MV-4-11 (cell line): ENCODE measurements at places on chromosomes 5 and 9.
A peak's percentile ranks its signal among the peaks of the same experiment; 100 is the strongest.

DNA sequence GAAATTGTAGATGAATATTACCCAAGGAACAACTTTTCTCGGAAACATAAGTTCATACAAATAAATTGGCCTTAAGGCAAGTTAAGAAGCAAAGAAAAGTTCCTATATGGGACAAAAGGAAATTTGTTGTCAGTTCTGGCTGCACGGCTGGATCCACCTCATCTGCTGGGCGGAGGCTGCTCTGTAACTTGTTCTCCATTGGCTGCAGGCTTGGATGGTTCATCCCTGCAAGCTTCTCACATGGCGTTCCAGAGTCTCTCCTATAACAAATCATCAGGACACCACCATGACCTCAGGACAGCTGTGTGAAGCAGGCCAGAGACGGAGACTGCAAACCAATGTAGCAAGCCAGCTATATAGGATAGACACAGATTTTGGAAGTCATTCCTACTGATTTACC lies 81.4 kb upstream of the DAB2 start:
- DNase-seq: no peak

DNA sequence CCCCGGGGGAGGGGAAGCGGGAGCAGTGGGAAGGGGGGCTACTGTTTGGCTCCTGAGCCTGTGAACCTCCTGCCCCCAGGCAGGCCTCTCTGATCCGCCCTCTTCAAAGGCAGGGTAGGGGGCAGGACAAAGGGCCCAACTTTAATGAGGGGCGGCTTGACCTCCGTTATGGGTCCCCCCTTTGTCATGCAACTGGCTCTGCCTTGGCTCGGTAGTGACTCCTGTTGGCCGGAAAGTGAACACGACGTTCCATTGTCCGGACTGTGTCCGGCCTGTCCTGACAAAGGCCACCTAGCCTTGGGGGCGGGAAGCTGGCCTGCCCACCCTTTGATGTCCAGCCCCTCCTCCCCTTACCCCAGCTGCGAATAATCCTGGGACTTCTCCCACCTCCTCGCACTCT lies 1.3 kb downstream of the CDX1 start:
- no peak for DNase-seq

DNA sequence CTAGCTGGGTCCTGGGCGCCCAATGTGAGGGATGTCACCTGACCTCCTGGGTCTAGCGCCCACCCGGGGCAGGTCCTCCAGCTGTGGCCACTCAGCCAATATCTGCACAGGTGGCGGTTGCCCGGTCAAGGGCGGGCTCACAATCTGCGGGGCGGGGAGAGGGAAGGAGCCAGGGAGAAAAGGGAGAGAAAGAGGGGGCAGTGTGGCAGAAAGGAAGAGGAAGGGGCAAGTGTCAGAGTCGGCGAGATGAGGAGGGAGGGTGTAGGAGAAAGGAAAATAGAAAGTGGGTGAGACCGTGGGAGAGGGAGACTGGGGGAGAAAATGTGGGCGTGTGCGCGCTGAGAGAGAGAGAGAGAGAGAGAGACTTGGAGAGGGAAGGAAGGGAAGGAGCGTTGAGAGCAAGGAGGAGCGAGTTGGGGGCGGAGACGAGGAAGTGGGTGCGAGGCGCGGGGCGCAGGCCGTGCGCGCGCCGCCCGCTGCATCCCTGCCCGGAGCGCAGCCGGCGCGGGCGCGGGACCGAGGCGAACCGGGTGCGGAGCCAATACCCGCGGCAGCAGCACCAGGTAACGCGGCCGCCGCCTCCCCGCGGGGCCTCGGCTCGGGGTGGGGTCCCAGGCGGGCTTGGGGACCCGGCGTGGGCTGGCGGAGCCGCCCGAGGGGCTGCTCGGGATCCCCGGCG lies at the start of gene HRH2:
Gene HRH2, plus strand, starts transcription at position 479 of the 679 bp plus-strand sequence. CDS start 25,163 bp downstream, outside the sequence.
- DNase-seq: peak; percentile 84

GRCh38 chr5:18461766-18462165 lies 827.5 kb downstream of the TAF11L14 start:
- DNase-seq: no peak

DNA sequence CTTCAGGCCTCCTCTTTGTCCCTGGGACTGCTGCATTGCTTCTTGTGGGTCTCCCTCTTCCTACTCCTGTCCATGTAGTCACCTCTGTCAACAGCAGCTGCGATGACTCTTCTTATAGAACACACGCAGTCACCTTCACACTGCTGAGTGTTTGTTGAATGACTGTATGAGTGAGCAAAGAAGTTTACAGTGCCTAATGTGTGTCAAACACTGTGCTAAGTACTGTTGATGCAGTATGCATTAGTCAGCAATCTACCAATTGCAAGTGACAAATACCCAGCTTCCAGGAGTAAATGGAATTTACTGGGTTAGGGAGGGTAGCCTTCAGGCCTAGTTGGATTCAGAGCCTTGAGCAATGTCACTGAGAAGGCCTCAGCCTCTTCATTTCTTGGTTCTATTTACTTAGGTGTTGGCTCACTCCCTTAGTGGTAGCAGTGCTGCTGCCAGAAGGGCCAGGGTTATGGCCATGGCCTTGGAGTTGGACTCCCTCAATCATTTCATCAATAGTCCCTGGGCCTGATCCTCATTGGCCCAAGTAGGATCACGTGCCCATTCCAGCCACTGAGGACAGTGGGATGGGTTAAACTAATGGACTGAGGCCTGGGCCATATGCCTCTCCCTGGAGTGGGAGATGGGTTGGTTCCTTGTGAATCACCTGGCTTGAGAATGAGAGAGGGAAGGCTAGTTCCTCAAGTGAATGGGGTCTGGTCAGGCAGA lies 93.5 kb downstream of the RGS3 start:
- DNase-seq: no peak
